Fibroblast of skin of abdomen (primary cell): ENCODE measurements at places on chromosomes 1 and 21.
A peak's percentile ranks its signal among the peaks of the same experiment; 100 is the strongest.

- DNase-seq: no peak
These were observed 189.1 kb upstream of the RNPC3 start for GRCh38 chr1:103336408-103336807.

DNA sequence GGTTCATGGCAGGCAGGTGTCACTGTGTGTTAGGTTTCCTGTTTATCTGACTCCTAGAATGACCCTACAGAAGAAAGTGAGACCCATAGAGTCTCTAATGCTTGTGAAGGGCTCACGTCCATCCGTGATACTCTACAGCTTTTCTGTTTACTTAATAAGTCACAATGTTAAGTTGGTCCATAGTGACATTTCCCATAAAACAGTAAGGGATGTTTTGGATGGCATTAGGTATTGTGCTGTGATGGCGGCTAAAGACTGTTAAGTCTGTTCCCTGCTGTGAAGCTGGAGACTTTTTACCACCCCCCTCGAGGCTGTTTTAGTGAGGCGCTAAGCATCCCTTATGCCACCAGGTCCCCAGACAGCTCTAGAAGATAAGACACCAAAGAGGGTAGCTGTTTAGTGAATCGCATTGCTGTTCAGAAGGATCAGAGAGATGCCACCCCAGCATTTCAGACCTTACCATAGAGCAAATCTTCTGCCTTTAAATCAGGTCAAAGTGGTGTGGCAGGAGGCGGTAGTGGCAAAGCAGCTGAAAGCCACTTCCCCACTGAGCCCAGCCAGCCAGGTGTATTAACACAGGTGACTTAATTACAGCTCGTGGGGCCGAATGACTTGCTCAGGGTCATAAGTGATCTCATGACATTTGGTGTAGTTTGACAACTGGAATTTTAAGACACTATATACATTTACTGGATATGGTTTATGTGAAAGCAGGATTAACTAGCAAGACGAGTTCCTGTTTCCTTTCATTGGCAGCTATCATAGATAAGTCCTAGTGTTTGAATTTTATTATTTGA lies 25.0 kb downstream of the SLC37A1 start:
- no peak for DNase-seq

DNA sequence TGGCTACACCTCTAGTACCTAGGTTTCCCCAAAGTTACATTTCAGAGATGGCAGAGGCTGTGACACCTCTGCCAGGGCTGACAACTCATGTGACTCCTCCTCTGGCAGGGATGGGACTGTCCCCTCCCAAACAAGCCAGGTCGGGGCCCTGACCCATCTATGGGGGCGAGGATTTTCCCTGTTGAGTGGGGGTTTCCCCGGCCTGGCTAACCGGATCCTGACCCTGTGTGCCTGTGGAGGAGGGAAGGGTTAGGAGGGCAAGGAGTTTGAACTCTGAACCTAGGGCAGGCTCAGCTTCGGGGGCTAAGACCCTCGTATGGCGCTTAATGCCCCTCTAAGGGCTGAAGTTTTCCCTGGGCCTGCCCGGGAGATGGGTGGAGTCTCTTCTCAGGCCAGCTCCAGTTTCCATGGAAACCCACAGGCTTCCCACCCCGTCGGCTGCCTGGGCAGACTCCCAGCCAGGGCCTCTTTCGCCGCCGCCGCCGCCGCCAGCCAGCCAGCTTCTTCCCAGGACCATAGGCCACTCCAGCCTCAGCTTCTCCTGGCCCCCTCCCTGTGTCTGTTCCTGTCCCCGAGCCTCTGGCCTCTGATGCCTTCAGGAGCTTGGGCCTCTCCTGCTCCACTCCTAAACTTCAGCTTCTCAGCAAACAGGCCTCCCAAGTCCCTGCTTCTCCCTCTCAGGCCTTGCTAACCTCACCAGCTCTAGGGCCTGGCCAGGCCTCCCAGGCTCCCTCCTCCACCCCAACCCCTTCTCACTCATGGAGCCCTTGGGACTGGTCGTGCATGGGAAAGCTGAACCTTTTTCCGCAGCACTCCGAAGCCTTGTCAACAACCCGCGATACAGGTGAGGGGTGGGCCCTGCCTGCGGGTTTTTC lies at the start of gene BTBD19:
BTBD19 (plus strand) TSS at position 461 of the 875 bp plus-strand sequence; CDS start at position 759, 298 bp downstream.
- DNase-seq: peak; percentile 90

DNA sequence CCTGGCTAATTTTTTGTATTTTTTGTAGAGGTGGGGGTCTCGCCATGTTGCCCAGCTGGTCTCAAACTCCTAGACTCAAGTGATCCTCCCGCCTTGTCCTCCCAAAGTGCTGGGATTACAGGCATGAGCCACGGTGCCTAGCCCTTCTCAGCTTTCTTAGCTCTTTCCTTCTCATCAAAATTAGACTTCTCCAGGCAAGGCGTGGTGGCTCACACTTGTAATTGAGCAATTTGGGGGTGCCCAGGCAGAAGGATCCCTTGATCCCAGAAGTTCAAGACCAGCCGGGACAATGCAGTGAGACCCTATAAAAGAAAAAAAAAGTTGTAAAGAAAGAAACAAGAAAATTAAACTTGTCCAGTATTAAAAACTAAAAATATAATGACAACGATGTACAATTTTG lies 112.6 kb upstream of the ERRFI1 start:
- DNase-seq: no peak

- DNase-seq: no peak
These were observed 610.3 kb upstream of the TMPRSS15 start for GRCh38 chr21:19013916-19014315.

- no peak for DNase-seq
These were observed at the start of gene MRAP for GRCh38 chr21:32298658-32299081. TSS of gene MRAP (plus strand) at chr21:32298855. CDS start at chr21:32298972, 117 bp downstream.

GRCh38 chr1:25528881-25529517 lies 14.4 kb upstream of the LDLRAP1 start:
- DNase-seq: no peak

DNA sequence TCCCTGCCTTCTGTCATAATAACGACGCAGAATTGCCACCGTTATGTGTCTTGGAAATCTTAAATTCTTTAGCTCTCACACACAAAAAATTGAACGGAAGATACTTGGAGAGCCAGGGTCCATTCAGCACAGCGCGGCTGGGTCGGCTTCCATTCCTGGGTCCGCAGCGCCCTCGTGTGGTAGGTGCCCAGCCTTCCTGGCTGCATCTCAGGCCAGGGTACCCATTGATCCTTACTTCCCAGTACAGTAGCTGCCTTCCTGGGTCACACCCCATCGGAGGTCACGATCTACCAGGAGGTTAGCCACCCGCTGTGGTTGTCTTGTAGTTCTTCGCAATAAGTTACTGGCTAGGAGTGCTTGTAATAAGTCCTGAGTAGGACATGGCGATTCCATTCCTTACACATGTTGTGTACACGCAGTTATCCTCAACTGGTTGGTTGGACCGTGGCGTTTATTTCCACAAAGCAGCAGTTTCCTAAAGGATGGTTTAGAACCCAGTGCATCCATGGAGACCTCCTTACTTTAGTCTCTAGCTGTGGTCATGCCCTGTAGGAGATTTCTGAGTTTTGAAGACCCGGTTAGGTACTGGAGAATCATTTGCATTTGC lies 9.9 kb upstream of the MTARC1 start:
- peak; percentile 61 for DNase-seq

DNA sequence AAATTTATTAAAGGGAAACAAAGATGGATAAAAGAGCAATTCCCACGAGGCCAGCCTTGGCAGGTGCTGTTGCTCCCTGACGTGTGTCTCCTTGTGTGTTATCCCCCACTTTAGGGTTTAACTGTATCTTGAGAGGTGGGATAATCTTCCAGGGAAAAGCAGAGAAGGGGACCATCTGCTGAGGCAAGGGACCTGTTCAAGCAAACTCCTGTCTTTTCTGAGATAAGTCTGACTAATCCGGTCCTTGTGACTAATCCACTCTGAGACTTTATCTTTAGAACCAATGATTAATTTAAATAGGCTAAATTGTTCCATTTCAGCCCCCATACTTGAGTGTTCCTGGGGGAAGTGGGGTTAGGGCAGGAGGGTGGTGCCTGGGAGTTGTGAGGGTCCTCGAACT lies 163.6 kb downstream of the CAMTA1 start:
- DNase-seq: no peak
